ENCODE measurements at places on chromosomes 2 and 18.

GRCh38 chr18:49813069-49813318, 339 bp downstream of the ACAA2 start:
- DNase-seq, result no peak

GRCh38 chr2:145284551-145284950, 764.6 kb upstream of the ZEB2 start:
- DNase-seq, result no peak

GRCh38 chr2:172248785-172249187, 146.1 kb upstream of the DLX2 start:
- no peak for DNase-seq

DNA sequence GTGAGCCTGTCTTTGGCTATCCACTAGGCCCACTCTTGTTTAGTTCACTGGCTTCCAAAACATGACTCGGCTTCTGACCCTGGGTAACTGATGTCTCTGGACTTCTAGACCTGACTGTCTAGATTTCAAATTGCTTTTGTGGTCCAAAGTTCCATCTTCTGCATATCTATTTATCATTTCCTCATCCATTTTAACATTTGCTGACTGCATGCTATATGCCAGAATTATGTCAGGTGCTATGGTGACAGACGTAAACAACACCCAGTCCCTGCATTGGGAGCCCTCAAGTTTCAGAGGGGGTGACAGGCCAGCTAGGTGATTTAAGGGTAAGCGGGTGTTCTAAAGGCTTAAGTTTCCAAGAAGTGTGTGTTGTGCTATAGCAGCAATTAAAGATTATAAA, 140.9 kb downstream of the PIEZO2 start:
- DNase-seq, result no peak

DNA sequence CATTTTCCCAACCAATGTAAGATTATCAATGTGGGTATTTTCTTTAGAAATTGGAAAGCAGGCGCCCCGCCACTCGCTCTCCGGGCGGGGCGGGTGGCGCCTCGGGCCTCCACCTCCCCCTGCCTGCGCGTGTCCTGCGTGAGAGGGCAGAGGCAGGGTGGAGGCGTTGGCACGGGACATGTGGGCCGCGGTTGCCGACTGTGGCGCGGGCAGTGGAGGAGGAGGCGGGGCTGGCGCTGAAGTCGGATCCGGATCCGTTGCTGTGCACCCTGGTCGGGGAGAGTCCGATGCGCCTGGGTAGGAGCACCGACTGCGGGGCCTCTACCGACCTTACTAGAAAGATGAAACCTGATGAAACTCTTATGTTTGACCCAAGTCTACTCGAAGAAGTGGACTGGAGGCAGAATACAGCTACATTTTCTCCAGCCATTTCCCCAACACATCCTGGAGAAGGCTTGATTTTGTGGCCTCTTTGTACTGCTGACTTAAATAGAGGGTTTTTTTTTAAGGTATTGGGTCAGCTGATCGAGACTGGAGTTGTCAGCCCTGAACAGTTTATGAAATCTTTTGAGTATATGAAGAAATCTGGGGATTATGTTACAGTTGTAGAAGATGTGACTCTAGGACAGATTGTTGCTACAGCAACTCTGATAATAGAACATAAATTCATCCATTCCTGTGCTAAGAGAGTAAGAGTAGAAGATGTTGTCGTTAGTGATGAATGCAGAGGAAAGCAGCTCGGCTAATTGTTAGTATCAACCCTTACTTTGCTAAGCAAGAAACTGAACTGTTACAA, 37.9 kb downstream of the PMS1 start:
- DNase-seq, result no peak

DNA sequence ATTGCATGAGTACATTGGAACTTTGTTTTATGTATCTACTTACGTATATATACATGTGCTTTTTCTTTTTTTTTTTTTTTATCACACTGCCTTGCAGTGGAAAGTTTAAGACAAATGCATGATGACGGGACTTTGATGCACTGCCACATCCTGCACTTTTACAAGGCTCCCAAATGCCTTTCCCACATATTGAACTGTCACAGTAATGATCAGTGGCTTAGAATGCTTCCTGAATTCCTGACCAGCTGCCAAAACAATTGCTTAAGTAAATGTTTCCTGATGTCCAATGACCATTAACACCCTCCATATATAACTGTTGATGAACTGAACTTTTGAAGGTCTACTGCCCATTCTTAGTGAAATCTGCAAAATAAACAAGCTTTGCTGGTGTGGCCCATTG, 60.2 kb downstream of the LYPD6B start:
- no peak for DNase-seq
